ENCODE measurements at places on chromosomes 12 and 14.

- DNase-seq, result no peak
Measured at GRCh38 chr14:22981090-22981875, 1.1 kb downstream of the AJUBA start.

- no peak for DNase-seq
Measured at GRCh38 chr12:51011955-51012354, 14.2 kb downstream of the SLC11A2 start.

- DNase-seq, result no peak
Measured at GRCh38 chr12:89523393-89523792, 1.2 kb downstream of the GALNT4 start.

DNA sequence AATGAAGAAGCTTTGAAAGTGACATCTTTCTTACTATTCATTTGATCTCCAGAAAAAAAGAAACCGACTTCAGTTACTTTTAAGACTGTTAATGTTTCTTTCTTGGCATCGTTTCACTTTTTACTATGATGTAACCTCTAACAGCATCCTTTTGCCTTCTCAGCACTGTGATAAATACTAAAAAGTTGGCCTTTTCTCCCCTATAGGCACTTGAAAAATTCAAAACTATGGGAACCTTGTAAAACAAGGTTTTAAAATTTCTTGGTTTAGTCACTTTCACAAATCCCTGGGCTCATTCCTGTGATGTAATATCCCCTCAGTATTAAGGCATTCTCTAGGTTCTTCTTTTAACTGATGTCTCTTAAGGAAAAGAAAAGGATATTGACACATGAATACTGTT is 281.8 kb downstream of the EGLN3 start:
- no peak for DNase-seq

DNA sequence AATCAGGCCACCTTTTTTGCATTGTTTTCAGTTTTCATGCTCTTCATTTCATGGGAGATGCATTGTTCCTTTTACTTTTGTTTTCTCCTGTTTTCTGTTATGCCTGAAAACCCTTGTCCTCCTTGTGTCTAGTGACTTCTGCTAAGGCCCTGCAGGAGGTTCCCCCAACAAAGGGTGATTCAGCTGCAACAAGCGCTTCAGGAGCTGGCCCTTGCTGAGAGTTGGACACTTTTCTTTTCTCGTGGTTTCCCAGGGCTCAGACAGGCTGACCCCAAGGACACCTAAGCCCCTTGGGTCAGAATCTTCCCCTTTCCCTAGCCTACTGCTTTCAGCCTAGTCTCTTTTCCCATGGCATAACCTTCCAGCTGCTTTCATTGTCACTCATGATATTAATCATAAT is 98.9 kb downstream of the PLXNC1 start:
- no peak for DNase-seq

DNA sequence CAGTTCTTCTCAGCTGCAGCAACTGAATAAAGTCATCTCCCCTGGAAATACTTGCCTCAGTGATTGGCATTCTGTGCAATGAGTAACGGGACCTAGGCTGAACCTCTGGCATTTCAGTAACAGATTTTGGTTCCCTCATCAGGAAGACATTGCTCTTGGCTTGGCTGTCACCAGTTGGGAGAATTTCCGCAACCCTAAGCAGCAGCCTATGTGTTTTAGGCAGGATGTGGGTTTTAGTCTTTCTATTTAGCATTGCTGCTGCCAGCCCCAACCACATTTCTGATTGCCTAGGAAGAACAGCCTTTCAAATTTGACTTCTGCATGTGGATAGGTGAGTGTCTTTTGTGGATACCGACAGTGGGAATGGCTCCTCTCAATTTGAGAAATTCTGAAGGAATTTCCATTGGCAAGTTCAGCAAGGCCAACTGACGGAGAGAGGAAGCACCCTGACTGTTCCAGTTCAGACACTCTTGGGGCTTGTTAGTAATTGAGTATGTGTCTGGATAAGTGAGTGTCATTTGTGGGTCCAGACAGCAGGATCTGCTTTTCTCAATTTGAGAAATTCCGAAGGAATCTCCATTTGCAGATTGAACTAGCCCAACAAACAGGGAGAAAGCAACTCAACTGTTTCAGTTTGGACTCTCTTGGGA is 19.0 kb upstream of the CLEC2A start:
- no peak for DNase-seq

GRCh38 chr12:16399101-16399500 is 51.7 kb downstream of the MGST1 start:
- DNase-seq, result no peak

- DNase-seq, result no peak
Measured at GRCh38 chr14:83294941-83295340, 1761.3 kb upstream of the SEL1L start.

DNA sequence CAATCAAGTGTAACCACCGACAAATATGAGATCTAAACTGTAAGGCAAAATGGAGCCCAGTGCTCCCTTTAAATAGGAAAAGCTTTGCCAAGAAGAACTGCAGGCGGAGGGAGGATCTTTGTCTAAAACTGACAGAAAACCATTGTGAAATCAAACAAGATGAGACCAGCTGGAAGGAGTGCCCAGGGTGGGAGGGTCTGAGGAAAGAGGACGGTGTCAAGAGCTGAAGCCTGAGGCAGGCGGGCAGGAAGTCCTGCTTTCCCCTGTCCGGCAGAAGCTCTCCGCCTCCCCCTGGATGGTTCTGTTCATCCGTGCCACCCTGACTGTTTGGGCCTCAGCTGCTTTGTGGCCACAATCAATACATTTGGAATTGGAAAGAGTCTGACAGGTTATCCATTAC is 37.5 kb downstream of the CDC42BPB start:
- no peak for DNase-seq

DNA sequence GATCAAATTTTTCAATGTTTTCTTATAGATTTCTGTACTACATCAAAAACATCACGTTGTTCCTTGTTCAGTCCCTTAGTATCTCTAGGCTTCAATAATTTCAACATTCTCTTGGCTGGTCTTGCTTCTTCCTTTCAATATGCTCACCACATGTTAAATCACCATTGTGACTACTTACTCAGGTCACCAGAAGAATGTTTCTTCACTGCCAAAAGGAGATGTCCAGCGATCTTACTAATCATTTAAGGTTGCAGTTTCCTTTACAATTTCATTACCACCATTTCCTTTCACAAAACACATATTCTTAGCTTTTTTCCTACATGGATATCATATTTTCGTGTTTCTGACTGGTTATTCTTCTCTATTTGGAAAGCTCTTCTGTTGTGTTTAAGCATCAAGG is 363.8 kb downstream of the NAV3 start:
- no peak for DNase-seq

DNA sequence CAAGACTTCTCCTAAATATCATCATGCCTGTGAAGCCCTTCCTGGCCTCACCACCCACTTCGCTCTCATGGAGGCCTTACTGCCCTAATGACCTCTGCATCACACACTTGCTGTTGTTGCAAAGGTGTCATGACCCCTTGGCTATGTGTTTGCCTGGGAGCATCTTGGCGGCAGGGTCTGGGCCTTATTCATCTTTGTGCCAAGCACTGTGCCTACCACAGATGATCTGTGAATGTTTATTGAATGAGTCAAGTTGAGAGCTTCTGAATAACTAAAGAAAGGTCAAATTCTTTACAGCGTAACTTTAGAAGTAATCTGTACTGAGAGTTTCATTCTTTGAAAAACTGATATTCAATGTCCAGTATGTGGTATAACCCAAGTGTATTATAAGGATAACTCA is 113.3 kb downstream of the TTC8 start:
- DNase-seq, result no peak

GRCh38 chr12:52884526-52885293 is 20.2 kb downstream of the KRT8 start:
- DNase-seq, result peak; percentile 77

DNA sequence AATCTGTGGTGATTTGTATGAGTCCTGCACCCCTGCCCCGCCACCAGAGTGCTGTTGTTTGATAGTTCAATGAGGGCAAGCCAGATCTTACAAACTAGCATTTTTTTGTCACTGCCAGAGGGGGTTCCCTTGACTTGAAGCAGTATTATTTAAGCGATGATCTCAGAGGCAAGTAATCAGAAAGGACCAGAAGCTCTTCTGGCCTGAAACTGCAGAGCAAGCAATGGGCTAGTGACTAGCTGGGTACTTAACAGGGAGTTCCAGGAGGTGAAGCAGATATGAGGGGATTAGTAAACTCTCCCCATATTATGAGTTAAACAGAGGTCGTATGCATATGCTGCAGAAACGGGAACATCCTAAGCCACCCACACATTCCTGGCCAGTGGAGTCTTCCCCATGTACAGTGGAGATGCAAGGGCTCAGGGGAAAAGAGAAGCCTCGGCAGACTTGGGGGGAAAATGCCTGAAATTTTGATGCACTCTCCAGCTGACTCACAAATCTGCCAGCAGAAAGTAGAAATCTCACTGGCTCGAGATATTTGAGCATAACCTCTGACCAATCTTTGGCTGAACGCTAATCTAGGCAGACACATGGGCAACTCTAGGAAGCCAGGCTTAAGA is 8.3 kb upstream of the CRACR2A start:
- no peak for DNase-seq

- no peak for DNase-seq
Measured at GRCh38 chr12:107526555-107527180, 158.9 kb upstream of the PWP1 start.

- DNase-seq, result no peak
Measured at GRCh38 chr14:75429562-75429961, 1.7 kb downstream of the JDP2 start.

- no peak for DNase-seq
Measured at GRCh38 chr14:76916040-76916715, 90.0 kb downstream of the LRRC74A start.

- DNase-seq, result no peak
Measured at GRCh38 chr12:57148469-57149244, 1.2 kb upstream of the LRP1-AS start.

DNA sequence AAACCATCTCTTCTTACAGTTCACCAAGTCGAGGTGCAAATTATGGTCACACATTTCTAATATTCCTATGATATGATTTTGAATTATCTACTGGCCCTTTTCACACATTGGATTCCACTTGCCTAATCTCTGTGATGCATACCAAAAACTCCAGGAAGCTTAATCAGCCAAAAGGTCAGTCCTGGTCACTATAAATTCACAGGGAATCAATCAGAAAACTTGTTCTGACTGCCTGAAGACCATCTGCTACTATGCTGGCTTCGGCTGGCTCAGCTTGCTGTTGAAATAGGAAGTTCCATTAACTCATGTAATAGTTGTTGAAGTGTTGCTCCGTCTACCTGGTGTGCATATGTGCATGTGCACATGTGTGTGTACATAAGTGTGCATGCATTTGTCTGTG is 142.8 kb upstream of the FLRT2 start:
- no peak for DNase-seq

DNA sequence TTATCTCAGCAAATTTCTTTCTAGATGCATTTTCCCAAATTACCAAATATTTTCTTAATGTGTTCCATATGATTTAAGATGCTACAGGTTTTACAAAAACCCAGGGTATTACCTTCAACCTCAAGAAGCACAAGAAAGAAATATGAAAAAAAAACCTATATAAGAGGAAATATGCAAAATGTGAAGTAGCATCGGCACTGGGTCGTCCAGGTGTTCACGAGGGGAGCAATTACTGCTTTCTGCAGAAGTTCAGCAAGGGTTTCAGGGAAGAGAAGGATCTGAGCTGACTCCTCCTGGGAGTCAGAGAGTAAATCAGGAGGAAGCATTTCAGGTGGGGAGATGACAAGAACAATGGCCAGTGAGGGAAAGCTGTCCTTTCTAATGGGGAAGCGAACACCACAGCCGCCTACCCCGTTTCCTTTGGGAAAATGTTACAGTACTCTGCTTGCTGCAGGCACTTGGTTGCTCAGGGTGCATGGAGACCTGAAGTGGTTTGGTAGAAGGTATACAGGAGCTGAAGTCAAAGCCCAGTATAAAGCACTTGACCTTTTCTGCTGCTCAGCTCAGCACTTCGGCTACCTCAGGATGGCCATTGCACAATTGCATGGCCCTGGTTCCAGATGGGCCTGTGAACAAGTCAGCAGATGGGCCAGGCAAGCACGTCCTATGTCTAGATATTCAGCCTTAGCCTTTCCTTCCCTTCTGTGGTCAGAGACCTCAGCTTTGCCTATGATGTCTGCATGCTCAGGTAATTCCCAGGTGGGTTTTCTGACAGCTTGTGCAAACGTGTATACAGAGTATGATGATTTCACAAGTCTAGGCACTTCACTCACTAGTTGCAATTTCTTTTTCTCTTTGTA is 155.6 kb downstream of the PAX9 start:
- DNase-seq, result no peak

DNA sequence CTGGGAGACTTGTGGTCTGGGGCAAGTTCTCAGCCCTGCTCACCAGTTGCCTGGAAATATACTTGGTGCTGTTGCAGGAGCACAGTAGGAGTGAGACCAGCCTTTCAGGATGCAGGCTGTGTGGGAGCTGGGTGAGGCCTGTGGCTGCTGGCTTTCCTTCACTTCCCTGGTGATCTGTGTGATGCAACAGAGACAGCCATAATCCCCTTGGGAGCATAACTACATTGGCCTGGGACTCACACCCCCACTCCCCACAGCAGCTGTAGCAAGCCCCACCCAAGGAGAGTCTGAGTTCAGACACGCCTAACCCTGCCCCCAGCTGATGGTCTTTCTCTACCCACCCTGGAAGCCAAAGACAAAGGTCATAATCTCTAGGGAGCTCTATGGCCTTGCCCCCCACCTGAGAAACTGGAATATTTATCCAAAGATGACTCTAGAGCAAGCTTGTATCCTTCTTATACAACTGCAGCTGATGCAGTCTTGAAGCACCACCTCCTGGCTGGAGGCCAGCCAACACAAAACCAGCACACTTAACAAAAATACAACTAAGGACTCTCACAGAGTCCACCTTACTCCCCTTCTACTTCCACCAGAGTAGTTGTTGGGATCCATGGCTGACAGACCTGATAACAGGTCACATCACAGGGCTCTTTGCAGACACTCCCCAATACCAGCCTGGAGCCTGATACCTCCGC is 190.4 kb upstream of the CPNE8 start:
- no peak for DNase-seq

- DNase-seq, result no peak
Measured at GRCh38 chr12:12474931-12475795, 87.5 kb downstream of the DUSP16 start.

GRCh38 chr14:93742761-93743160 is 45.5 kb downstream of the PRIMA1 start:
- no peak for DNase-seq

DNA sequence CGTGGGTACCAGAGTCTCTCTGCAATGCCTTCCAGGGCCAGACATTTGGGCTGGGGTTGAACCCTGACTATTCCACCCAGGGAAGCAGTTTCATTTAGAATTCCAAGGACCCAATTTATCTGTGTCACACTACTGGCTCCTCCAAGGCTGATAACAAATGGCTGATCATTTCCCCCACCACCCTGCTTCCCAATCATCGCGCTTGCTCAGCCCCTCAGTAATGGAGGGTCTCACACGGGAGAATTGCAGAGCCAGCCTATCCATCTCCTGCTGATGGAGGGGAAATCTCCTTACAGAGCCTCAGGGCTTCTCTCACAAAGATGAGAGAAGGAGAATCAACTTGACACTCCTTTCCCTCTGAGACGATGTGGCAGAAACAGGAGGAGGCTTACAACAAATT is 78.4 kb upstream of the WSCD2 start:
- DNase-seq, result no peak

Data from activated T-cell treated with anti-CD3 and anti-CD28 coated beads for 48 hours (primary cell).